ENCODE measurements at places on chromosomes 5 and 9.

DNA sequence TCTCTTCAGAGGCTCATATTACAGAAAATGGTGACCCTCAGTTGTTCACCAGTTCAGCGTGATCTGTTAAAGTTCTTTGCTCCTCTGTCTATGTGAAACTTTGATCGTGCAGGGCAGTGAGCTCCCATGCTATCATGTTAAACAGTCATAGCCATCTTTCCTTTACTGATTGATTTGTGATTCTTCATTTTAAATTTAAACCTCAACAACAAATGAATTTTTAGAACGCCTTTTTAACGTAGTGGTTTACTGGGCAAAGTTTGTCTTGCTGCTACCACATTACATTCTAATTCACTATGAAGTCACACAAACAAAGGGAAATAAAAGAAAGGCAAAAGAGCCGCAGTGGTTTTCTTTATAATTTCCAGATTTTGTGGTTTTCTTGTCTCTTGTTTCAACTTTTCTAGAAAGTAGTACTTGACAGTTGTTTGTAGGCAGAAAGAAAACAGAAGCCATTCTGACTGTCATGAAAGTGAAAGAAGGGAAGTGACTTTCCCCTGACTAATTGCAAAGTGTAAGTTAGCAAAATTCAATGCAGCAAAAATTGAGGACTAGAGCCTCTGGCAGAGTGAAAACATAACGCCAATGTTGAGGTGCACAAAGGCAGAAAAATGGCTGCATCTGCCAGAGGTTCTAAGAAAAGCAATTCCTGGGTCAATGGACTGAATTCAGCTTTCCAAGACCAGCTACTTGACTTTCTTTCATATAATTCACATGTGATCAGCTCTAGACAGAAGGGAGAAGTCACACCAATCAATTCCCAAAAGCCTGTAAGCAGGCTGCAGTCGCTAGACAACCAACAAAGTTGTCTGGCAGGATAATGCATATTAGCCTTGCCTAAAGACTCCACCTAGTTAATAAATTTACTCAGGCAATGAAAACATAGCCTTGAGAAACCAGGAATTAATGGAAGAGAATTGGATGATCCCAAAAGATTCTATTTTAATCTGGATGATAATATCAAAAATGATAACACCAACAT is 7.1 kb upstream of the IFNA6 start:
- no peak for DNase-seq

- no peak for DNase-seq
These were observed 161.5 kb upstream of the PHYKPL start for GRCh38 chr5:178394074-178394473.

- no peak for DNase-seq
These were observed 193.2 kb downstream of the CACNA1B start for GRCh38 chr9:138070815-138071214.

DNA sequence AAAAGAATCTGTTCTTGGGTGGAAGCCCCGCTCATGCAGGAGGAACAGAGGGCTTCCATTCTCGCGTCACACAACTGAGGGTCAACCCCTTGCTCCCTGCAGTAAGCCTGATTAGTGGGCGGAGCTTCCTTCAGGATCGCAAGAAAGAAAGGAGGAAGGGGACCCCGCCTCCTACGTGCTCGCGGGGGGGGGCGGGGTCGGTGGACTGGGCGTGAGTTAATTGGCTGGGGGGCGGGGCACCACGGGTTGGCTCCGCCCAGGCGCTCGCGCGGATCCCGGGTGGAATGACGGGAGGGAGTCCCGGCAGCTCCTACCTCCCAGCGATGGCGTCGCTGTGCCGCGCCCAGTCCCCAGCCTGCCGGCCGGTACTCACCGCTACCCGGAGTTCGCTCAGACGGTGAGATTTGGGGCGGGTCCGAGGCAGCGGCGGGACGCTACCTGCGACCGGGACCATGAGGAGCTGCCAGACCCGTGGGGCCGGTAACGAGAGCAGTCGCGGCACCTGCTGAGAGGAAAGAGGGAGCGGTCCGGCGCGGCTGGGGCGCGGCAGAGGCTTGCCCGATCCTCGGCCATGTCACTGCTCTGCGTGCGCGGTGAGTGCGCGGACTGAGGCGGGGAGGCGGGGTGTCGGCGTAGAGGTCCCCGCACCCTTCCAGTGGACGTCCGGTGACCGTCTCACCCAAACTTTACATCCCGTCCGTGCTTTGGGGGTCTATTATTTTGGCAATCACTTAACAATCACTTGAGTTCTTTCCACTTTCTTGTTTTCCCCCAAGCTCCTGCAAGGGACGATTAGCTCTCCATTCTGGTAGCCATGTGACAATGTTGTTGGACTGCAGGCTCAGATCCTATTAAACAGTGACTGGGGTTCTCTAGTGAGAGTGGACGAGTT is at the start of gene UNC13B:
TSS of gene UNC13B (plus strand) at position 297 of the 892 bp plus-strand sequence. CDS start at position 572, 275 bp downstream.
- peak; percentile 81 for DNase-seq

DNA sequence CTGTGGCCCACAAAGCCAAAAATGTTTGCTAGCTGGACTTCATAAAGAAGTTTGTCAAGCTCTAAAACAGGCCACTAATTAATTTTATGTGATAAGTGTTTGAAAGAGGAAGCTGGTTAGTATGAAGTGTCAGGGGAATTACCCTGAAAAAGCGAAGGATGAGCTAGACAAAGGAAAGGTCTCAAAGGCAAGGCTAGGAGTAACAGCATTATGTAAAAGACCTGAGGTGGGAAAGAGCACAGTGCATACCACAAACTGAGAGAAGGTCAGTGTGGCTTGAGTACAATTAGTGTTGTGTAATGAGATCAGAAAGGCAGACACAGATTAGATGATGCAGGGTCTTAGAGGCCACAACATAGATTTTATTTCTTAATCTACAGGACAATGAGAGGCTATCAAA is 29.6 kb downstream of the RC3H2 start:
- DNase-seq = no peak

DNA sequence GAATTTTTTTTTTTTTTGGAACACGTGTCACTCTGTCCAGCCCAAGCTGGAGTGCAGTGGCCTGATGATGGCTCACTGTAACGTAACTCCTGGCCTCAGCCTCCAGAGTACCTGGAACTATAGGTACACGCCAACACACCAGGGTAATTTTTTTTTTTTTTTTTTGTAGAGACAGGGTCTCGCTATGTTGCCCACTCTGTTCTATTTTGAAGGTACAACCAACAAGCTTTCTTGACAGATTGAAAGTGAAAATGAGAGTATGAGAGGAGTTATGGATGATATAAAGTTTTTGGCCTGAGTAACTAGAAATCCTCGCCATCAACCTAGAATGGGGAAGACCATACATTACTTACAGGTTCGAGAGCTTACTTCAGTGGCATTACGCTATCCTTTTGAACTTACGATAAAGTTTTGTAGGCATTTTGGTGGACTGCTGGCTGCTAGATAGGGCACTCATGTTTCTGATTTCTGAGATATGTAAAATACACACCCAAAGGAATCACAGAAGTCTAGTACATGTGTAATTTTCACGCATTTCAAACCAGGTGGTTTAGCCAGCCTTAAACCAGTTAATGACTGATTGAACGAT is 806 bp upstream of the CDC42SE2 start:
- DNase-seq = no peak

GRCh38 chr5:89584339-89584956 is 701.5 kb upstream of the MEF2C start:
- no peak for DNase-seq

GRCh38 chr5:147479444-147479843 is 30.4 kb downstream of the DPYSL3 start:
- no peak for DNase-seq

DNA sequence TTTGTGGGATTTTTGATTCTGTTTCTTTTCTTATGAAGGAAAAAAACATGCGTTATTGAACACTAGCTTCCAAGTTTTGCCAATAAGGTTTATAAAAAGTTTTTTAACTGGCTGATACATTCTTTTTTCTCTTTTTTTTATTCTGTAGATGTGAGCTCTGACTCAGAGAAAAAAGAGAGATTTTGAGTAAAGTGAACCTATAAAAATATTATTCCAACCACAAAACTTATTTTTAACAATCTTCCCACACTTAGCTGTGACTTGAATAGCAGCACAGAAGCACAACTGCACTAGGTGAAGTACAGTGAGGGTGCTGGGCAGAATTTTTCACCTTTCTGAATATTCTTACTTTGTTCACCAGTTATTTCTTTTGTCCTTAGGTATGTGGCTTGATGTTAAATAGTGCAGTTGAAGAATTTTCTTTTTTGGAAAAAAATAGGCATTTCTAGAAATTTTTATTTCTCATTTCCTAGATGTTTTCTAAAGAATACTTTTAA is 41.6 kb downstream of the CHSY3 start:
- DNase-seq = no peak

- DNase-seq = no peak
These were observed 35.3 kb upstream of the SPRY4 start for GRCh38 chr5:142360051-142360498.

DNA sequence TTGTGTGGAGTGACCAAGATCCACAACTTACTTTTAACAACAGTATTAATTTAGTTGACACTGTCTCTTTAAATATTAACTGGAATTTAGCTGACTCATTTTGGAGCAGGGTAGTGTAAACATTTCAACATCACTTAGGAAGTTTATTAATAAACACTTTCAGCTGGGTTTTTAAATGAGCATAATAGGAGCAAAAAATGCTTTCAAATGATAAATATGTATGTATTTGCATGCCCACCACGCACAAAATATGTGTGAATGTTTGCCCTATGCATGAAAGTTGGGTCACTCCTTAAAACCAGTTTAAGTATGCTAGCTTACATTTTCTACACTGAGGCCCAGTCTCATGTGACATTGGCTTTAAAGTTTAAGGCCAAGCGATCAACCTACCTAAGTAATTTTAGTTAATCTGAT is 2.9 kb downstream of the ZFAND5 start:
- DNase-seq = no peak

GRCh38 chr9:121296213-121297127 is 28.5 kb downstream of the GSN start:
- DNase-seq = no peak

- no peak for DNase-seq
These were observed 528.7 kb upstream of the TRPC7 start for GRCh38 chr5:136894070-136894469.

GRCh38 chr9:27385606-27386322 is 88.8 kb upstream of the EQTN start:
- DNase-seq = no peak

DNA sequence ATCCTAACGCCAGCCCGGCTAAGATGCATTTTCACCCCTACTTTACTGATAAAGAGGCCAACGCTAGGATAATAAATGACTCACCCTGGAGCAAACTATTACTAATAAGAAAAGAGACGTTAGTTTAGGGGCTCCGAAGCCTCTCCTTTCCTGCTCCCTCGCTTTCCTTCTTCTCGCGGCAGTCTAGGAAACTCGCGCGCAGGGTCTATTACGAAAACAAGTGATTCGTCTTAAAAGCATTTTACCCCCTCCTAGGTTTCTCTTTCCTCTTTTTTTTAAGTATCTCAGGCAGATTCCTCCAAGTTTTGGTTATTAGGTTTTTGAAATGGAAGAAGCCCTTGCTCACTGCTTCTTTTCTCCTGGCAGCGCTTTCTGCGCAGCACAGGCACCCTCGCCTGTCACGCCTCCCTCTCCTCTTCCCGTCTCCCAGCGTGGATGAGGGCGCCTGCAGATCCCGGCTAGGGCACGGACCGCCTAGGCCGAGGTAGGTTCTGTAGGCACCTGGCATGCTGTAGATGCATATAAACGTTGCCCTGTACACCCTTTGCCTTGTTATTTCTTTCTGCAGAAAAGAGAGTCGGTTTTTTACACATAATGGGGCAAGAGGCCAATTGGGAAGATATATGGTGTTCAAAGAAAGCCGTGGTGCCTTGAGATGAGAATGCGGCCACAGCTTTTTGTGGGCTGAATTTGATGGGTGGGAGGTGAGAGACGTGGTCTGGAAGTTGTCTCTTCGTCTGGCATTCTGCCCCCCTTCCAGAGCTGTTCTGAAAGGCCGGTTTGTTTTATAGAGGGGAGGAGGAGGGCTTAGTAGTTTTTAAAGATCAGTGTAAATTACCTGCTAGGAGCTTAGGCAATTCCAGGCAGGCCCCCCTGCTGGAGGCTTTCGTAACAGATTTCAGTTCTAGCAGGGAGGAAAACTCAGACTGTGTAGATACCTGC is 983 bp downstream of the GCNT1 start:
- no peak for DNase-seq

DNA sequence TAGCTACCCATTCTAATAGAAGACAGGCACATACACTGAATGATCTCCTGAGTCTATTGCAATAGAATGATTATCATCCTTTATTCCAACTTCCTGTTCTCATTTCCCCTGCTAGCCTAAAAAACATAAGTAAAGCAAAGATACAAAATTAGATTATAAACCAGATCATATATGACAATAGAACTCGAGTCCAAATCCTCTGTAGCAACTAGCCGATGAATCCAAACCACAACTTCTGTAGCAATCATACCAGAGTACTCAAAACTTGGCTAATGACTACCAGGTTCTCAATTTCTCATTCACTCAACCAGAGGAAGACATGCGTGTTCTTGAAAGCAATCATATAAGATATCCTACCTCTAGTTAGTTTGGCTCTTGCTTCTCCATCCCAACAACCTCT is 622.1 kb downstream of the PSAT1 start:
- DNase-seq = no peak

GRCh38 chr5:10565785-10566542 is 2.1 kb downstream of the ANKRD33B start:
- peak; percentile 5 for DNase-seq

DNA sequence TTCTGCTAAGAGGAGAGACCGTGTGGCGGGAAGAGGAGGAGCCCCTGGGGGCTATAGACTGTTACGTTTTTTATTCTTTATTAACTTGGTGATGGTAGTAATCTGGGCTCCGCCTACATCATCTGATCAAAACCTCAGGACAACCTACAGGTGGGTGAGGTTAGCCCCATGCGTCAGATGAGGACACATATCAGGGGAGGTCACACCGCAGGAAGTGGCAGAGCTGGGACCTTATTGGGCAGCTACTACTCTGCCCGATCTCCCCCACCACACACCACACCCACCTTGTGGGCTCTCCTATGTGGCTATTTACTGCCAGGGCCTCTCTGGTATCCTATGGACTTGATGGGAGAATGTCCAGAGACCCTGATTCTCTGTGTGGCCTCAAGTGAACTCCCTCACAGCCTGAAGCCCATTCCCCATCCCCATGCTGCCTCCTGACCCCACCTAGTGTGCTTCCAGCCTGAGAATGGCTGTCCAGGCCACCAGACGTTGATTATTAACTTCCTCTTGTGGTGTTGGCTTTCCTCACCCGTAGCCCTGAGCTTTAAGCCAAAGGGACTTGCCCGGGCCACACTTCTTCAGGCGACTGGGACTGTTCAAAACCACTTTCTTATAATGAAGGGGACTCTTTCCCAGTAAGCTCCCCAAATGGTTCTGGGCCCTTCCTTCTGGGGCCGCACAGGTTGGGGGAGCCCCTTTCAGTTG is 8.2 kb downstream of the UNC5A start:
- DNase-seq = no peak

DNA sequence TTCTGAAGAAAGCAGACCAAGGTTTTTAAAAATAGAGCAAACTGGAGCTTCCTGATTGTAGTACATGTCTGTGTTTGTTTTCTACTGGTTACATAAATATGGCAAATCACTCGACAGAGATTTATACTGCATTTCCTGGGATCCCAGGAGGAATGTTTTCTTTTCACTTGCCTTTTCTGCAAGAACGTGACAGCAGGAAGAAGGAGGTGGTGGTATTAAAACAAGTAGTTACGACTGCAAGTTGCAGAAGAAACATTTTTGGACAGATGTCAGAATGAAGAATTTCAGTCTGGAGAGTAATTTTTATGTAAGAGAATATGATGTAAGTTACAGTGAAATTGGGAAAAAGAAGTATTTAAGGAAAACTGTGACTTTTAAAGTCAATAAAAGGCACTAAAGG is 253.7 kb upstream of the NFIL3 start:
- DNase-seq = no peak
